ENCODE measurements at places on chromosomes 6 and 20. TPM values are rescaled to one million over a fixed set of nuclear protein-coding genes. Genes with fewer than 3 reads are reported as not detected.
A peak's percentile ranks its signal among the peaks of the same experiment; 100 is the strongest.

DNA sequence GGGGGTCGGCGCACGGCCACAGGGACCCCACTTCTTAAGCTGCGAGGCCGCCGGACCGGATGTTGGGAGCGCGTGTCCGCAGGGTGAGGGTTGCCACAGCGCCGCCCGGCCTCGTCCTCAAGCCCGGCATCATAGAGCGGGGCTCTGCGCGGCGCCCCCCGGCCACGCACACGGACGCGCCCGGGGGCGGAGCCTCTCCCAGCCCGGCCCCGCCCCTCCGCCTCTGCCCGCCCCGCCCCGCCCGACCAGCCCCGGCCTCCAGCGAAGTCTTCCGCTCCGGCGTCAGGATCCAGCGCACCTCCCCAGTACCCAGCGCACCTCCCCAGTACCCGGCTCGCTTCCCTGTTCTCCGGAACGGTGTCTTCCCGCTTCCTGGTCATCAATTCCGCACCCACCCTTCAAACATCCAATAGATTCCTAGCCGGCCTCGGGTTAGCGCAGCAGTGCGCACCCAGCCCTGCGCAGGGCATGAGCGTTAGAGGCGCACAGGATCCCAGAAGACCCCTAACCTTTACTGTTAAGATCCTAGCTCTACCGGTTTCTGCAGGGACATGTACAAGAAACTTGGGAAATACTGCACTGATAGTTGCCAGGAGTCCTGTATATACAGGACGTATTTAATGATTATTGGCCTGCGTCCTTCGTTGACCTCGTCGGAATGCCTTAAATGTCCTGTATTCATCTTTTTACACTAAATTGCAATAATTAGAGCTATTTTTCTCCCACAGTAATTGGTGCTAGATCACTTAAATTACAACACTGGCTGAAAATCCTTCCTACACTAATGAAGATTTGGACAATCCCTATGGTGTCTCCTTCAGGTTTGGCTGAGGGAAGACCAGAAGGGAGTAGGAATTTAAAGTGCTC lies 535 bp upstream of the DNAAF9 start:
- peak overlapping the region; percentile 98 for H3K27ac ChIP-seq
- peak overlapping the region; percentile 90 for H3K4me3 ChIP-seq
- H3K36me3 ChIP-seq: no peaks in the 10 kb centered on the region
- peak; percentile 59 for DNase-seq
- H3K4me1 ChIP-seq: peaks cover 5% of the 10 kb centered on the region

GRCh38 chr6:144036064-144036834 lies 28.2 kb upstream of the PLAGL1 start:
- H3K4me3 ChIP-seq: peak overlapping the region; percentile 25
- no peaks in the 10 kb centered on the region for H3K27me3 ChIP-seq
- peaks cover 2% of the 10 kb centered on the region for H3K4me1 ChIP-seq
- H3K27ac ChIP-seq: no peak overlapping the region

DNA sequence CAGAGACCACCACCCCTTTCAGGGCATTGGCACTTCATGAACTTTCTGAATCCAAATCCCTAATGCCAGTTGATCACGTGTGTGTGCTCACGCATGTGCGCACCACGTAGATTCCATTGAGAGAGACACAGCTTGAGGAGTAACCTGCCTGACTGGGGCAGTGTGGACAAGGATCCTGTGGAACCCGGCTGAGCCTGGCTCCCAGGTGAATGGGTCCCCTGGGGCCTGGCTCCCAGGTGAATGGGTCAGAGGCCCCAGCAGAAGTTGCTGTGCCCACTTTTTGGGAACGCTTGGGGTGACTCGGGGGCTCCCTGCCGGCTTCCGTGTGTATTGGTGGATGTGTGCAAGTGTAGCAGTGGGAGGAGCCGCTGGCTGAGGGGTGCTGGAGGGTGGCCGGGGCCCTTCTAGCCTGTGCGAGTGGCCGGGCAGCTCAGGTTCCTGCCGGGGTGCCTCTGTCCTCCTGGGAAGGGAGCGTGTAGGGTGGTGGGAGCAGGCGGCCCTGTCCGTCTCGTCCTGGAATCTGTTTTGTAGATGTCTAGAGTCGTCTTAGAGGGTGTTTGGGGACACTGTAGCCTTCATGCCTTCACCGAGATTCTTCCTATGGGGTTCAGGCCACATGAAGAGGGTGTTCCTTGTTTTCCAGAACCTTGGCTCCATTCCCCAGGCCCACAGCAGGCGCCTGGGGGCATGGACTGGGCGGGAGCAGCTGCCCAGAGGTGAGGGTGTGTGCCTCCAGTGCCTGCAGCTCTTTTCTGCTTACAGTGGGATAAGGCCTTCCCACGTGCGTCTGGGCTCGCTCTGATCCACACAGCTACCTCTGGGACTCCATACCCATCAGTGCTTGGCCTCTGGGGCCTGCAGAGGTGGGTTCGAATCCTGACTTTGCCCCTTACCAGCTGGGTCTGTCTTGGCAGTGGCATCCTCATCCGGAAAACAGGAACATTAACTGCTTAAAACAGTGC lies 3.2 kb downstream of the RBM38 start:
- peaks cover 12% of the 10 kb centered on the region for H3K4me1 ChIP-seq
- H3K4me3 ChIP-seq: no peak overlapping the region
- peaks cover 28% of the 10 kb centered on the region for H3K36me3 ChIP-seq
- no peaks in the 10 kb centered on the region for H3K27me3 ChIP-seq
- H3K27ac ChIP-seq: no peak overlapping the region
- DNase-seq: no peak

GRCh38 chr6:46323966-46324622 lies 153.3 kb upstream of the ENPP5 start:
- H3K4me3 ChIP-seq: no peak overlapping the region
- no peak for DNase-seq
- no peaks in the 10 kb centered on the region for H3K36me3 ChIP-seq
- H3K27me3 ChIP-seq: no peaks in the 10 kb centered on the region
- no peaks in the 10 kb centered on the region for H3K4me1 ChIP-seq

DNA sequence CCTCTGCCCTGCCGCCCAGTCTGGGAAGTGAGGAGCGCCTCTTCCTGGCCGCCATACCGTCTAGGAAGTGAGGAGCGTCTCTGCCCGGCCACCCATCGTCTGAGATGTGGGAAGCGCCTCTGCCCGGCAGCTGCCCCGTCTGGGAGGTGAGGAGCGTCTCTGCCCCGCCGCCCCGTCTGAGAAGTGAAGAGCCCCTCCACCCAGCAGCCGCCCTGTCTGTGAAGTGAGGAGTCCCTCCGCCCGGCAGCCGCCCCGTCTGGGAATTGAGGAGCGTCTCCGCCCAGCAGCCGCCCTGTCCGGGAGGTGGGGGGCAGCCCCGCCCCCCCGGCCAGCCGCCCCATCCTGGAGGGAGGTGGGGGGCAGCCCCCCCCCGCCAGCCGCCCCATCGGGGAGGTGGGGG lies 27.8 kb downstream of the SNHG17 start:
- H3K36me3 ChIP-seq: peaks cover 3% of the 10 kb centered on the region
- H3K27me3 ChIP-seq: no peaks in the 10 kb centered on the region
- no peak for DNase-seq
- H3K4me3 ChIP-seq: no peak overlapping the region
- no peaks in the 10 kb centered on the region for H3K4me1 ChIP-seq

DNA sequence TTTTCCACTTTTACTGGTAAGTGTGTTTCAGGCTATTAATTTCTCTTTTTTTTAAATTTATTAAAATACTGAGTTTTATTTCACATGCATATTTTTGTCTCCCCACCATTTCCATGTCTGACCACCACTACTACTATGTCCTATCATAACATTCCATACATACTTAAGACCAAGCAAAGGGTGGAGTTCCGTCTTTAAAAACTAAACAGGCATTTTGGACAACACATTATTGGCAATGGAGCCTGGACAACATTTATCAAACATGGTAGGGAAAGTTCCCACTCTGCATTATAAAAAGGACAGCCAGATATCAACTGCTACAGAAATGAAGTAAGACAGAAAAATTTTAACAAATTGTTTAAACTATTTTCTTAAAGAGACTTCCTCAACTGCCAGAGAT lies 91.9 kb downstream of the LMBRD1 start:
- H3K27me3 ChIP-seq: no peaks in the 10 kb centered on the region
- H3K36me3 ChIP-seq: 0 out of 2 replicates have a peak, but pooled peaks cover 1% of the 10 kb centered on the region
- no peaks in the 10 kb centered on the region for H3K4me1 ChIP-seq
- DNase-seq: no peak
- H3K27ac ChIP-seq: no peak overlapping the region

DNA sequence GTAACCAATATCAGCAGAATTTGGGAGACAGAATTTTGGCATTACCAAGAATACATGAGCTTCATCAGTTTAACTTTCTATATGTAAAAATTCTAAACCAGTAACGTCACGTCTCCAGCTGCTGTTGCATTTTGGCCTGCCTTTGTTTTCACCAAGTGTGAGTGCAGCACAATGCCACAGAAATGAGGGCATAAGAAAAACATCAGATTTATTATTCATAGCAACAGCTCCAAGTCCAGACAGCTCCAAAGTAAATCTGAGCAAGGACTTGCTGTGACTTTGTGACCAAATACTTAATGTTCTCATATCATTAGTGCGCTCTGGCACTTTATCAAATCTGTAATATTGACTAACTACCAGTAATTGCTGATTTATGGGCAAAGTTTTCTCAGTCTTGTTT lies 11.0 kb upstream of the FBXL4 start:
- H3K4me1 ChIP-seq: no peaks in the 10 kb centered on the region
- H3K4me3 ChIP-seq: no peak overlapping the region
- H3K27ac ChIP-seq: no peak overlapping the region
- DNase-seq: no peak

- H3K4me1 ChIP-seq: no peaks in the 10 kb centered on the region
- peaks cover 59% of the 10 kb centered on the region for H3K27me3 ChIP-seq
- H3K4me3 ChIP-seq: no peak overlapping the region
- no peaks in the 10 kb centered on the region for H3K36me3 ChIP-seq
Measured at GRCh38 chr6:30168741-30169140, 5.4 kb downstream of the TRIM15 start.

- peaks cover 21% of the 10 kb centered on the region for H3K27me3 ChIP-seq
- no peaks in the 10 kb centered on the region for H3K4me1 ChIP-seq
- peak; percentile 1 for DNase-seq
- no peak overlapping the region for H3K27ac ChIP-seq
- no peaks in the 10 kb centered on the region for H3K36me3 ChIP-seq
Measured at GRCh38 chr6:46491628-46492547, 639 bp upstream of the RCAN2 start.

GRCh38 chr6:127468936-127469335 lies 9.7 kb upstream of the KIAA0408 start:
- no peaks in the 10 kb centered on the region for H3K36me3 ChIP-seq
- no peak overlapping the region for H3K4me3 ChIP-seq
- H3K4me1 ChIP-seq: peaks cover 3% of the 10 kb centered on the region
- H3K27me3 ChIP-seq: no peaks in the 10 kb centered on the region
- no peak overlapping the region for H3K27ac ChIP-seq

GRCh38 chr6:149153100-149153499 lies 164.4 kb upstream of the TAB2 start:
- no peak for DNase-seq
- no peaks in the 10 kb centered on the region for H3K36me3 ChIP-seq
- no peaks in the 10 kb centered on the region for H3K4me1 ChIP-seq
- peaks cover 36% of the 10 kb centered on the region for H3K27me3 ChIP-seq

GRCh38 chr6:29519291-29520010 lies 31.7 kb upstream of the MAS1L start:
- no peaks in the 10 kb centered on the region for H3K27me3 ChIP-seq
- DNase-seq: no peak
- H3K4me3 ChIP-seq: no peak overlapping the region
- H3K4me1 ChIP-seq: no peaks in the 10 kb centered on the region
- H3K27ac ChIP-seq: no peak overlapping the region

DNA sequence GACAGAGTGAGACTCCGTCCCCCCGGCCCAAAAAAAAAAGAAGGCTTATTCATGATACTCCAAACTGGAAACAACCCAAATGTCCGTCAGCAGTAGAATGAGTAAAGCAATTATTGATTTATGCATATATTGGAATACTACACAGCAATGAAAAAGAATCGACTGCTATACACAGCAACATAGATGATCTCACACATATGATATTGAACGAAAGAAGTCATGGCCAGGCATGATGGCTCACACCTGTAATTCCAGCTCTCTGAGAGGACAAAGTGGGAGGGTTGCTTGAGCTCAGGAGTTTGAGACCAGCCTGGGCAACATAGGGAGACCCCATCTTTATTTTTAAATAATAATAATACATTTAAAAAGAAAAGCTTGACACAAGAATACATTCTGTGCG lies 28.5 kb downstream of the BCAS4 start:
- no peaks in the 10 kb centered on the region for H3K36me3 ChIP-seq
- no peak overlapping the region for H3K4me3 ChIP-seq
- no peaks in the 10 kb centered on the region for H3K27me3 ChIP-seq
- H3K27ac ChIP-seq: no peak overlapping the region
- DNase-seq: no peak

GRCh38 chr6:154598399-154598798 lies 87.9 kb upstream of the CNKSR3 start:
- H3K4me1 ChIP-seq: no peaks in the 10 kb centered on the region
- DNase-seq: no peak
- H3K27ac ChIP-seq: no peak overlapping the region
- H3K27me3 ChIP-seq: no peaks in the 10 kb centered on the region

DNA sequence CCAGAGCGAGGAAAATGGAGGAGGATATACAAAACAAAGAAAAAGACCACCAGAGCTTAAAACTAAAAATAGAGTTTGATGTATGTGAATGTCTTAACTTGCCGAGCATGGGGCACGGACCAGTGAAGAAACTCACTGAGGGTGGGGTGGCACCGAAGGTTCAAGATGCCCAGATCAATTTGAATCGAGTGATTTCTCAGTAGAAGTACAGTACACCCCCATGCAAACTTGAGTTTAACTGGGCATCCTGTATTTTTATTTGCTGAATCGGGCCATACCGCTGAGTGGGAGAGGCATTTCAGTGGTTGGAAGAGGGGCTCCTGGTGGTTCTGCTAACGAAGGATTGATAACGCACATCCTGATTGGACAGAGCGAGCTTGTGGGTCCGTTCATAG lies 81.7 kb downstream of the ANKRD60 start:
- peaks cover 6% of the 10 kb centered on the region for H3K27me3 ChIP-seq
- H3K4me3 ChIP-seq: no peak overlapping the region
- H3K27ac ChIP-seq: no peak overlapping the region
- no peak for DNase-seq
- no peaks in the 10 kb centered on the region for H3K4me1 ChIP-seq

DNA sequence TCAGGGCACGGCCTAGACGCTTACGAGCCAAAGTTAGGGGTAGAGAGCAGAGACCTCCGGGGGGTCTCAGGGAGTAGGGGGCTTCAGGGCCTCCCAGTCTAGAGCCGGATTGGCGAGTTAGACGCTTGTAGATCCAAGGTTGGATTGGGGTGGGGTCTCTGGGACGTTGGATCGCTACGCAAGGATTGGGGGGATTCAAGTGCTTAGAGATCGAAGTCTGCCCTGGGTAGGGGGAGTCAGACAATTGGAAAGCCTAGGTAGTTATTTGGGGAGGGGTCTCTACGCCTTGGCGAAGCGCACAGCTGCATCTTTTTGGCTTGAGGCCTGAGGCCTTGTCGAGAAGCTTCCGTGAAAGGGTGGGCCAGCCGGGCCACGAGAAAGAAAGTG lies 469 bp downstream of the STX16 start:
- H3K27ac ChIP-seq: peak overlapping the region; percentile 87
- H3K4me3 ChIP-seq: peak overlapping the region; percentile 78
- H3K4me1 ChIP-seq: peaks cover 8% of the 10 kb centered on the region
- H3K27me3 ChIP-seq: no peaks in the 10 kb centered on the region
- DNase-seq: no peak

- H3K4me1 ChIP-seq: no peaks in the 10 kb centered on the region
- H3K27ac ChIP-seq: no peak overlapping the region
- no peaks in the 10 kb centered on the region for H3K36me3 ChIP-seq
- H3K27me3 ChIP-seq: peaks cover 23% of the 10 kb centered on the region
- DNase-seq: no peak
- no peak overlapping the region for H3K4me3 ChIP-seq
Measured at GRCh38 chr6:53134601-53135235, 13.9 kb downstream of the GCM1 start.

SLCO4A1 gene
- total RNA-seq: 0.56 TPM

BANF2 gene
- not detected for total RNA-seq

TRIM31 gene
- not detected for total RNA-seq

SRMS gene
- total RNA-seq: not detected

TFAP2D gene
- total RNA-seq: not detected

Data from IMR-90 (cell line).